ENCODE measurements at places on chromosomes 7 and 10.

DNA sequence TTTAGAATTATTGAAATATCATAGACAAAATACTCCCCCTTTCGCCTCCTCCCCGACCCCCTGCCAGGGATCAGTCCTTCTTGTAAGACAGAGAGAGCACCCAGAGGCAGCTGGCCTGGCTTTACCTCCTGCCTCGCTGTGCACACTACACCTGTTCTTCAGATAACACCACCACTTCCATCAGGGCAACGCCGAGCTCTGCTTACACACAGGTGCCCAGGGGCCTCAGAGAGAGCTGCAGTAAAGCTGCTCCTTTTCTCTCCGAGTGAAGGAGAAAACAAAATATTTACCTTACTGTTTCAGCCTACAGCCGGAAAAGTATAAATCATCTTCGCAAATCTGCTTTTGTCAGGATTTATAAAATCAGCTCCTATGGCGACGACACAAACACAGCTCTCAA lies 80.7 kb downstream of the HIPK2 start:
- DNase-seq = no peak

GRCh38 chr10:94224656-94225055 lies 138.1 kb downstream of the NOC3L start:
- no peak for DNase-seq

GRCh38 chr10:122296363-122297120 lies 25.4 kb downstream of the BTBD16 start:
- no peak for DNase-seq

DNA sequence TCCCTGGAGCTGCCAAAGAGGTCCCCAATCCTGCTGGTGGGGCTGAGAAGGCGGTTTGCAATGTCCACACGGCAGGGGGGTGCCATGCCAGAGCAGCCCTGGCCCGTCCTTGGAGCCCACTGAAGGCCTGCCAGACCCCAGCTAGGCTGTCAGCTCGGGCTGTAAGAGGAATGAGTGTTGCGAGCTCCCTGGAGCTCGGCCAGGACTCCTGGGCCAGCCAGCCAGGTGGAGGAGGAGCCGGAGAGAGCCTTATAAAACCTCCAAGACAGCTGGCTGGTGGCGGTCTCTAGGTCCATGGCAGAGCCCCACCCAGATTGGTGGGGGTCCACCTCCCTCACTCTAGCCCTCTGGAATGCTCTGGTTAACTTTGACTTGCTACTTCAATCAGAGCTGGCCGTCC lies 55.1 kb upstream of the CALN1 start:
- no peak for DNase-seq

DNA sequence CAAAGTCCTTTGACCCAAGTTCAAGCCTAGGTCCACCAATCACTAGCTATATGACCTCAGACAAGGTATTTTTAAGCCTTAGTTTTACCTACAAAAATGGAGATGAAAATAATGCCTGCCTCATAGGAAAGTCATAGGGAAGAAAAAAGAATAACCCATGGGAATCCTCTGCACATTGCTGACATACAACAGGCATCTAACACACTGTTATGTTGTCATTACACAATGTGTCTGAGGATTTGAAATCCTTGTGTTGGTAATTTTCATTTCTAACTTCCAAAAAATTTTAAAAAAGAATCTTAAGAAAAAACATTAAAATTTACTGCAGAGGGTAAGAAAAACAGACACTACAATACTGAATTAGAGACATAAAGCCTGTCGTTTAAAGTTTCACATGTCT lies 5.7 kb downstream of the ANK3 start:
- peak; percentile 45 for DNase-seq

GRCh38 chr7:139647085-139647484 lies 123.6 kb downstream of the CLEC2L start:
- DNase-seq = no peak

- DNase-seq = no peak
Observed at GRCh38 chr10:94011296-94011695, 17.6 kb downstream of the PLCE1 start.

GRCh38 chr7:47038621-47039020 lies 543.3 kb downstream of the TNS3 start:
- DNase-seq = no peak

- DNase-seq = no peak
Observed at GRCh38 chr7:47670729-47671128, 88.8 kb upstream of the TNS3 start.

DNA sequence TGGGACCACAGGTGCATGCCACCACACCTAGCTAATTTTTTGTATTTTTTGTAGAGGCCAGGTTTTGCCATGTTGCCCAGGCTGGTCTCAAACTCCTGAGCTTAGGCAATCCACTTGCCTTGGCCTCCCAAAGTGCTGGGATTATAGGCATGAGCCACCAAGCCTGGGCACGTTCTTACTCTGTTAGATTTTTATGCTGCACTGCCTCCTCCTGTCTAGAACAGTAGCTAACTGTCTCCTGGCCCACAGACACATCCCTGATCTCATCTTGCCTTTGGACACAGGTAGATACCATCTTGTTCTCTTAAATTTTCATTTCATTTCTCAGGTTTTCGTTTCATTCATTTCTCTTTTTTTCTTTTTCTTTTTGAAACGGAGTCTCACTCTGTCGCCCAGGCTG lies 41.1 kb downstream of the BLVRA start:
- DNase-seq = no peak

DNA sequence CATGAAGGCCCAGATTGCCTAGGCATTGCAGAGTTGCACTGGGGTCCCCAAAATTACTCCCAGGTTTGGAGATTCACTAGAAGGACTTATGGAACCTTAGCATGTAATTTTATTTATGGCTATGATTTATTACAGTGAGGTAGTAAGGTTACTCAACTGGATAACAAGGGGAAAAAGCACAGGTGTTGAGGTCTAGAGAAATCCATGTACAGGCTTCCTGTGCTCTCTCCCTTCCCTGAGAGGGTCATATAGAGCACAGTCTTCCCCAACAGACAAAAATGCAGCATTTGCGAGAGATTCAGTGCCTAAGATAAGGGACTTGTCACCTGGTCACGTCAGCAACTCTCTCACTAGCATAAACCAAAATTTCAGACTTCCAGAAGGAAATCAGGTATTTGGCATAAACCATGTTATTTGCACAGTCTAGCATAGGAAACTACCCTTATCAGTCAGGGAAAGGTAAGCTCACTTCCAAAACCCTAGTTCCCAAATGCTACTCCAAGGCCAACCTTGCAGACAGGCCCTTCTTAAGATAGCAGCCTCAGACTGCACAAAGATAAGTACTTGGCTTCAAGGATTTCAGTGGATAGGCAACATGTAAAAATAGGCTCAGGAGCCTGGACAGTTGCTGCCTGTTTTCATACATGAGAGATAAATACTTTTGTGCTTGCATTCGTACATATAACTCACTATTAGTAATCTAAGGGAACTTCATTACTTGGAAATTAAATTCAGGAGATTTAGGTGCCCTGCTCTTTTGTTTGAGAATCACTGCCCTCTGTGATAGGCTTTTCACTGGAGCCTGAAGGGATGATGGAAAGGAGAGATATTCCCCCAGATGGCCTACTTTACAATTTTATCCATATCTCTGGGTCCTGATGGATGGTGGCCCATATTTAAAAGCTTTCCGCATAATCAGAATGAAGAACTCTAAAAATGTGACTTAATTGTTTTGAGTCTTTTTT lies 378.4 kb upstream of the LRGUK start:
- DNase-seq = no peak

GRCh38 chr10:103692952-103693811 lies 162.2 kb downstream of the SH3PXD2A start:
- DNase-seq = no peak

GRCh38 chr10:86282664-86283465 lies 83.7 kb downstream of the GRID1 start:
- DNase-seq = no peak

DNA sequence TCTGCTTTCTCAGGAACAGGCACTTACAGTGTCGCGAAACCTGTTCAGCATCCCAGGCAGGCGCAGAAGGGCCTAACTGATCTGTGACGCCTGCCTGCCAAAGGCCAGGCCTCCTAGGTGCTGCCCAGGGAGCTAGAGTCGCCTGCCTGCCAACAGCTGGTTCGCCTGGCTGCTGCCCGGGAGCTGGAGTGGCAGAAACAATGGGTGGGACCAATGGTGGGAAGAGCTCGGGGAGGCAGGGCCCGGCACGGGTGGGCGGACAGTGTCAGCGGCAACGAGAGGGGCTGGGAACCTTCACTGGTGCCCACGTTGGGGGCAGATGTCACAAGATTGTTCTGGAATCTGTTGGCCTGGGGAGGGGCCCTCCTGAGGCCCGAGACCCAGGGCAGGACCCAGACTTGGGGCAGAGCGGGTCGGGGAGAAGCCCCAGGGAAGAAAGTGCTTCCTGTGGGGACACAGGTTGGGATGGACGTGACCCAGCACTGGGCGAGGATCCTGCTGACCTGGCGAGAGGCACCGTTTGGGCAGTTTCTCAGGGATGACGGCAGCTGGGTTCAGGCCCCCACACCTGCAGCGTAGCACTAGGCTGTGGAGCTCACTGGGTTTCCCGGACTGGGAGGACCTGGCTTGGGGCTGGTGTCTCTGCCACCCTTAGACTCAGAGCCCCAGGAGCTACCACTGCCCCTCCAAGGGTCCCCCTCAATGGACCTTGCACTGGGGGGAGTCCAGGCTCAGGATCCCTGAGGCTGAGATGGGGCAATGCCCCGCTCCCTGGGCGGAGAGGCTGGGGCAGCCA lies 181.8 kb downstream of the ELFN1 start:
- no peak for DNase-seq

GRCh38 chr10:33335801-33336581 lies 1.5 kb upstream of the NRP1 start:
- peak; percentile 92 for DNase-seq

GRCh38 chr10:88728107-88728763 lies 22.2 kb downstream of the LIPK start:
- no peak for DNase-seq

- DNase-seq = no peak
Observed at GRCh38 chr10:1289591-1289990, 233.4 kb downstream of the WDR37 start.

GRCh38 chr10:49649294-49649693 lies 30.2 kb upstream of the C10orf53 start:
- DNase-seq = no peak

DNA sequence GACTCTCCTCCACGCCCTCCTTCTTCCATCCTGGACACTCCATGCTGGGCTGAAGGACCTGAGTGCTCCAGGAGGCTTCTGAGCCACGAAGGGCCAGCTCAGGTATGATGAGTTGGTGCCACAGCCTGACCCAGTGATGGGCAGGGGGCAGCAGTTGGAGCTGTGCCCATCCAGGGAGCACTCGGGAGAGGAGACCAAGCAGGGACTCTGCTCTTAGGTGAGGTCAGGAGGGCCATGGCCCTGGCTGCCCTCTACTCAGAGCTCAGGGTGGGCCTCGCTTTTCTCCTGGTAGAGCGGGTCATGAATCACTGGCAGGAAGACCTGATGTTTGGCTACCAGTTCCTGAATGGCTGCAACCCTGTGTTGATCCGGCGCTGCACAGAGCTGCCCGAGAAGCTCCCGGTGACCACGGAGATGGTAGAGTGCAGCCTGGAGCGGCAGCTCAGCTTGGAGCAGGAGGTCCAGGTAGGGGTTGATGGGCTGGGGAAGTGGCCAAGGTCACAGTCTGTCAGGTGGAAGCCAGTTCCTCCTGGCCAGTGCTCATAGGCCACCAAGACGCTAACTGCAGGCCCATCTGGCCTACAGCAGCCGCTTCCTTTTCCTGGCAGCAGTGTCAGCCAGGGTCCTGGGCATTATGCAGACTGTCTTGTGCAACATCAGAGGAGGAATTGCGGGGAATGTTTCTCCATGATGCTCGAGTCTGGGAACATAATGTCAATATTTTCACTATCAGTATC lies 50.8 kb downstream of the ALOX5 start:
- no peak for DNase-seq

DNA sequence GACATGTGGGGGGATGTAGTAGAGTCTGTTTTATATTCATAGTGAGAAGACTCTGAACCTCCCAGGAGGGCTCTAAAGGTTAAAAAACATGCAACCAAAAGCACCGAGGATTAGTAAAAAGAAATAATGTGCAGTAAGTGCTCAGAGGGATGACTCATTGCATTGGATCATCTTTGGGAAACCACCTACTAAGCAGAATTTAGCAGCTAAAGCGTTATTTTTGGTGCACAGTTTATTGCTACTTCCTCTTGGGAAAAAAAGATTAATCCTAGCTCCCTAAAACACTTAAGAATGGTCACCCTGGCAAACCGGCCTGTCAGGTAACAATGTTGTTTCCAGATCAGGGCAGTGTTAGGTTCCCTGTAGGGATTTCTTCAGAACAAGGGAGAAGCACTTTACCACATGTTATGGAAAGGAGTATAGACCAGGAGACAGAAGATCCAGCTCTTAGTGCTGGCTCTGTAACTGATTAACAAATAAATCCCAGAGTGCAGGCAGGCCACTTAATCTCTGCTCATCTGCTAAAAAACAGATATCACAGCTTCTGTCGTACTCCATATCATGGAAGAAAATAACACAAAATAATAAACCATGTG lies 44.8 kb upstream of the FAM133B start:
- DNase-seq = peak; percentile 36

GRCh38 chr7:136104269-136104603 lies 127.1 kb upstream of the MTPN start:
- no peak for DNase-seq

DNA sequence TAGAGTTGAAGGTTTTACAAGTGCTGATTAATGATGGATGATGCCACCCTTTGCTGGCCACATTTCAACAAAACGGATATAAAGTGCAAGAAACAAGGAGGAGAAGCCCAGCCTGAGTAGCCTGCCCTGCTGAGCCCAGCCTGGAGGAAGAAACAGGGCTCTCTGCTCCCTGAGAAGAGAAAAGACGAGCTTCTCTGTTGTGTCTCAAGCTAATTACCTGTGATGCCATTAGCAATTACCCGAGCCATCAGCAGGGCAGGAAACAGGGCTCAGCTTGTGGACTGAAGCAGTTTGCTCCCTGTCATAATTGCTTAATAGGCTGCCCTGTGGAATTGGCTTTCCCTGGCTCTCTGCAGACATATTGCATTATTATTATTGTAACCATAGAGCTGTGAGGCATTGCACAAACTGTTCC lies 709.3 kb upstream of the AUTS2 start:
- DNase-seq = no peak

Data from fibroblast of gingiva (primary cell).